ENCODE measurements at places on chromosomes 6 and 20.

DNA sequence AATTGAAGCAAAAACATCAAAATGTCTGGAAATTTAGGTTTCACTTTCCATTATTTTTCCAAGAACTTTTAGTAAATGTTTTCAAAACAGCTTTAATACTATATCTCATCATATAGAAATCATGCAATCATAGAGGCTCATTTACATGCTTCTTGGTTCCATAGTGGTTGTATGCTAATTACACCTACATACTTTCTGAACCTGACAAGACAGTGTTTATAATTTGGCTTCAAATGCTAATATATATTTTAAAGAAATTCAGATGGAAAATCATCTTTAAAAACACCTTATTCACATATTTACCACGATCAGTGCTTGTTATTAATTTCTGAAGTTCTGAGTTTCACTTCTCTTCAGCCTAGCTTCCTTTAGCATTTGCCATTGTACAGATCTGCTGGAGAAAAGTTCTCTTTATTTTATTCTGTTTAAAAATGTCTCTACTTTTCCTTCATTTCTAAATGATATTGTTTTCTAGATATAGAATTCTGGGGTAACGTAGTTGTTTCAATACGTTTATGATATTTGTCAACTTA lies 89.9 kb downstream of the PLCB1 start:
- no peak for DNase-seq

GRCh38 chr6:46172176-46172575 lies 1.4 kb upstream of the ENPP5 start:
- no peak for DNase-seq

DNA sequence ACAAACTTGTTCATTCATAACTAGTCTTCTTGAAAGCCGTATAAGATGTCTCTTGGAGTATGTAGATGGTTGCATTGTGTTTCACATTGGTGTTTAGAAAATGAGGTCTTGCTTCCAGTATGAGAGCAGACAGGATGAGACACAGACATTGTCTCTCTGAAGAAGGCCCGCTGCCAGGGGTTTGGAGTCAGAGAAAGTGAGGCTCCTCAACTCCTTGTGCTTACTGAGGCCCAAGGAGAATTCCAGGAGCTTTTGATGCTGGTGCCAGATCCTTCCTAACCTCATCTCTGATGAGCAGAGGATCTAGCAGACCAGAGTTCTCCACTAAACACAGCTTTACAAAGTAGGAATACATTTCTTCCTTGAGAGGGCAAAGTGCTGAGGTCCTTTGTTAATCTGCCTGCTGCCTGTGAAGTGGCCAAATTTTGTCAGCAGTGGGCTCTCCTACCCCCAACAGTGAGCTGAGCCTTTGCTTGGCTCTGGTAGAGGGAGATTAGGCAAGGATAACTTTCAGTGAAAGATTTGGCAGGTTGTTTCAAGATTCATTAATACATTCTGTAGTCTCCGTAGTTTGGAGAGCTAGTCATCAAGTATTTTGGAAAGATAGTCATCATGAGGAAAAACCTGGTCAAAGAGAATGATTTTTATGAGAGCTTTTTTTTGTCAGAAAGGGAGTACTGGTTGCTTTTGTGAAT lies 9.7 kb downstream of the MAPRE1 start:
- DNase-seq = no peak

GRCh38 chr6:47059216-47059885 lies 17.2 kb upstream of the ADGRF1 start:
- DNase-seq = no peak

- no peak for DNase-seq
These were observed 109.8 kb upstream of the PTPRK start for GRCh38 chr6:128630213-128630612.

DNA sequence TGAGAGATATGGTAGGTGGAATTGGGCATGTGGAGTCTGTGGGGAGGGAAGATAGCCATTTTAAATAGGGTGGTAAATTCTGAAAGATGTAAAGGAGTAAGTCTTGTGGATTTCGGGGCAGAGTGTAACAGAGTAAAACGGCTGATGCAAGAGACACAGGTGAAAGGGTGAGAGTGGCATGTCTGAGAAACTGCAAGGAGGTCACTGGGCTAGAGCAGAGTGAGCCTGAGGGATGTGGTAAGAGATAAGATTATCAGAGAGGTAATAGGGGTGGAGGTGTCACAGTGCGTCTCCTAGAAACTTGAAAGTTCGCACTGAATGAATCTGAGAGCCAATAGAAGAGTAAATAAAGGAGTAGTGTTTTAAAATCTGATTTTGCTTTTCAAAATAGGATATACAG lies 308.1 kb downstream of the EPM2A start:
- DNase-seq = no peak

GRCh38 chr6:4511641-4512020 lies 264.6 kb upstream of the CDYL start:
- DNase-seq = no peak

DNA sequence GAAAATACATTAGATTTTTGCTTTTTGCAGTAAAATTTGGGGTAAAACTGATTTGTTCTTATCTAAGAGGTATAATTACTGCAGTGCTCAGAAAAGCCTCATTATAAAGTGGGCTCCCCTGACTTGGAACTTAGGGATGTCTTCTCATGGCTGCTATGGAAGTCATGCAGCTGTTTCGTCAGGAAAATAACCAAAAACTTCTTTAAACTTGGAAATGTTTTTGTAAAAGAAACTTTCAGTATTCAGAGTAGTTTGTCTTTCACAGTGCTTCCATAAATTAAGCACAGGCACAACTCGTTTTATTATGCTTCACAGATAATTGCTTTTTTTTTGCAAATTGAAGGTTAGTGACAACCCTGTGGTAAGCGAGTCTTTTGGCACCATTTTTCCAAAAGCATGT lies 6.8 kb downstream of the MAPK14 start:
- no peak for DNase-seq

DNA sequence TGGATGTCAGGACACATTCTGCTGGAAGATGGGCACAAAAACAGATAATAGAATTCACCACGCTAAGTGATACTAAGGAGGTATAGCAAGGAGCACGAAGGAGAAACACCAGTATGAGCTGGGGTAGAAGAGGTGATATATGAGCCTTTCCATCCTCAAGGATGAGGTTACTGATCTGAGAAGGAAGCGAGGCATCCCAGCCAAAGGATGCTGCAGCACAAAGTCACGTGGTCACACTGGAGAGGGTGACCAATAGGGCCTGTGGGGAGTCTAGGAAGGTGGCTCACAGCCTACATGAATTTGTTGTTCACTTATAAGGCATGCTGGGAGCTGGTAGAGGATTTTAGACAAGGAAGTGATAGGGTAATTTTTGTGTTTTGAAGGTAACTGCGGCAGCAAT lies 1.4 kb downstream of the GINS1 start:
- DNase-seq = no peak

GRCh38 chr6:2396042-2396657 lies 150.7 kb upstream of the GMDS start:
- no peak for DNase-seq

GRCh38 chr6:811191-811590 lies 118.3 kb upstream of the EXOC2 start:
- DNase-seq = no peak

All from spleen (tissue), 13 donors.